ENCODE measurements at places on chromosomes 6 and 20. TPM values are rescaled to one million over a fixed set of nuclear protein-coding genes. Genes with fewer than 3 reads are reported as not detected.

The HLA-DRB1 gene
- not detected for polyA plus RNA-seq

DNA sequence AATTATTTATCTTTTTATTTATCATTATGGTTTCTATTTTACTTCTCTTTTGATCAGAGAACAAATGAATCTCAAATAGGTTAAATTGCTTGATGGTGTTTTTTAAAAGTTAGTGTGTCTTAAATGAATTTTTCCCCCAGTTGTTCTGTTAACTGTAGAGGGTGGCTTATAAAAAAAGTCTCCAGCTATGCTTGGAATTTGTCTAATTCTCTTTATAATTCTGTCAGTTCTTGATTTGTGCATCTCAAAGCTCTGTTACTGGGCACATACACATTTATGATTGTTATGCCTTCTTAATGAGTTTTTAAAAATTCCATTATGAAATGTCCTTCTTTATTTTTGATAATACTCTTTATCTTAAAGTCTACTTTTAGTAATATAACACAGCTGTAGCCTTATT, 58.0 kb downstream of the LIN28B start:
- DNase-seq = no peak

DNA sequence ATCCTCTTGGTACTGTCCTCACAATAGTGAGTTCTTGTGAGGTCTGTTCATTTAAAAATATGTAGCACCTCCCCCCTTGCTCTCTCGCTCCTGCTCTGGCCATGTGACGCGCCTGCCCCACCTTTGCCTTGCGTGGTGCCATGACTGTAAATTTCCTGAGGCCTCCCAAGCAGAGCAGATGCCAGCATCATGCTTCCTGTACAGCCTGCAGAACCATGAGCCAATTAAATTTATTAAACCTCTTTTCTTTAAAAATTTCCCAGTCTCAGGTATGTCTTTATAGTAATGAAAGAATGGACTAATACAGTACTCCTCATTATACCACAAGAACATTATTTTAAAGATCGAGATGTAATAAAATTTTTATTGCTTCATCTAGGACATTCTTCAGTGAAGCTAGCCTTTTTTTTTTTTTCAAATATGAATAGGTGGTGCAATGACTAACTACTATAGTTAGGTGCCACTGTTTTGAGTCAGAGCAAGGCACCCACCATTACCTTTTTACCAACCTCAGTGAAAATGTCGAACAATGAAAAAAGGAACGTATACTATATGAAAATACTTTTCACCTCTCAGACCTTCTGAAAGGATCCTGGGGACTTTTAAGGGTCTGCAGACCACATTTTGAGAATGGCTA, 191.1 kb upstream of the SGK1 start:
- no peak for DNase-seq

The BEND6 gene
- polyA plus RNA-seq = 1.4 TPM

DNA sequence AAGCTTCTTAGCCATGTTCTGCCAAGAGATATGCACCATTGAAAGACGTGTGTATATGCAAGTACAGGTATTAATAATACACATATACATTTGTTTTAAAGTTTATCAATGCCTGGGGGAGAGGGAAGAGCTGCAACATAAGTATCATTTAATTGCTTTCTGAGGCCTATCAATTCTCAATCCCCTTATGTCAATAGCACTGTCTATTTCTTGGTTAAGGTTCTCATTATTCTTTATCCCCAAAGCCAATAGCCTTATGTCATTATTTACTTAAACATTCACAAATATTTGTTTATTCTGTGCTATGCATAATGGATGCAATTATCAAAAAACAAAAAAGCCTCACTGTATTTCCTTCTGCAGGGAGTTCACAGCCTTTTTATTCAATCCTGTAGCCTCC, 350.3 kb upstream of the KCNQ5 start:
- no peak for DNase-seq

The MAPK13 gene
- 2.3 TPM for polyA plus RNA-seq

GRCh38 chr20:33351696-33352095, 49.6 kb downstream of the CDK5RAP1 start:
- DNase-seq = no peak

- DNase-seq = no peak
Observed at GRCh38 chr6:150741633-150742200, 123.8 kb upstream of the MTHFD1L start.

The CLPSL1 gene
- polyA plus RNA-seq = not detected

DNA sequence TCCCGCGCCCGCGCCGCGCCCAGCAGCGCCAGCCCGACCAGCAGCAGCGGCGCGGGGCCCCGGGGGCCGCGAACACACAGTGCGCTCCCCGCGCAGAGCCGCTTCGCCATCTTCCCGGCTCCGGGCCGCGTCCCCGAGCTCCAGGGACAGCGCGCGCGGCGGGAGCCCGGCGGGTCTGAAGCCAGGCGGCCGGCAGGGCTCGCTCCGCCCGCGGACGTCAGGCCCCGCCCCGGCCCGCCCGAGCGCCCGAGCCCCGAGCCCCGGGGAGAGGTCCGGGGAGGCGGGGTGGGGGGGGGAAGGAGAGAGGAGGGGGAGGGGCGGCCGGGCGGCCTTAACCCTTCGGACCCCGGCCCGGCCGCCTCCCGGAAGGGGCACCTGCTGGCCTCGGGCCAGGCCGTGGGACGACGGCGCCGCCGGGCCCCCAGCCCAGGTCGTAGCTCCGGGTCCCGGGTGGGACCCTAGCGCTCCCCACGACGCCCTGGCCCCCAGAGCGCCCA, at the start of gene LAMA5:
Gene LAMA5, minus strand, starts transcription at position 177 of the 497 bp plus-strand sequence. Its CDS starts 67 bp downstream, at position 110.
- peak; percentile 87 for DNase-seq

DNA sequence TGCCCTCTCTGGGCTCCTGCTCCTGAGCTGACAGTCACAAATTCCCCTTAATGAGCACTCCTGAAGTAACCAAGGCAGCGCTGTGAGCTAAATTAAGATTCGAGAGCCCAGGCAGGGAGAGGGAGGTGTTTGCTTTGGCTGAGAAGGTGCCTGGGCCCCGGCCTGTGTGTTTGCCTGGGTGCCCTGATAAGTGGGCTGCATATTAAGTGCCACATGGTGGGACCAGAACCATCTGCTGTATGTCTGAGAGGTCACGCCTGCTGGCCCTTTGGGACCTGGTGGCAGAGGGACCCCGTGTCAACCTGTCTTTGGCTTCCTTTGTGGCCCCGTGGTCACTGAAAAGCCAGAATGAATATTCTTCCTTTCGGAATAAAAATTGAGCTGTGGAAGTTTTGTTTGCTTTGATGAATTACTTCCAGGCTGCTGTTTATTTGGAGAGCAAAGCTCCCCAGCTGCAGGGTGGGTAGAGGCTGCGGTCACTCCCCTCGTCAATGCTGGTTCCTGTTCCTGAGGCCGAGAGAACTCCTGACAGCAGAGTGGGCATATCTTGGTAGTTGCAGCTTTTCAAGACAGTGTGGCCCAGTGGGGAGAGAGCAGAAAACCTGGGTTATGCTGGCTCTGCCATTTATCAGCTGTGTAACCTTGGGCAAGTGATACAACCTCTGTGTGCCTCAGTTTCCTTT, 17.5 kb upstream of the KCNK16 start:
- DNase-seq = no peak

DNA sequence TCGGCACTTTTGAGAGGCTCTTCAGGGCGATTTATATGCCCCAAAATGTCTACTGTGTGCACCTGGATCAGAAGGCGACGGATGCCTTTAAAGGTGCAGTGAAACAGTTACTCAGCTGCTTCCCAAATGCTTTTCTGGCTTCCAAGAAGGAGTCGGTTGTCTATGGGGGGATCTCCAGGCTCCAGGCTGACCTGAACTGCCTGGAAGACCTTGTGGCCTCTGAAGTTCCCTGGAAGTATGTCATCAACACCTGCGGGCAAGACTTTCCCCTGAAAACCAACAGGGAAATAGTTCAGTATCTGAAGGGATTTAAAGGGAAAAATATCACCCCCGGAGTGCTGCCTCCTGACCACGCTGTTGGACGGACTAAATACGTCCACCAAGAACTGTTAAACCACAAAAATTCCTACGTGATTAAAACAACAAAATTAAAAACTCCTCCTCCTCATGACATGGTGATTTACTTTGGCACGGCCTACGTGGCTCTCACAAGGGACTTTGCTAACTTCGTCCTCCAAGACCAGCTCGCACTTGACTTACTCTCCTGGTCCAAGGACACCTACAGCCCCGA, 8.2 kb downstream of the GCNT2 start:
- DNase-seq = no peak

The TRMT6 gene
- polyA plus RNA-seq = 16.9 TPM

The VSX1 gene
- not detected for polyA plus RNA-seq

- DNase-seq = no peak
Observed at GRCh38 chr6:132227904-132228303, 173.4 kb downstream of the MOXD1 start.

The TMEM30A gene
- 16.3 TPM for polyA plus RNA-seq

DNA sequence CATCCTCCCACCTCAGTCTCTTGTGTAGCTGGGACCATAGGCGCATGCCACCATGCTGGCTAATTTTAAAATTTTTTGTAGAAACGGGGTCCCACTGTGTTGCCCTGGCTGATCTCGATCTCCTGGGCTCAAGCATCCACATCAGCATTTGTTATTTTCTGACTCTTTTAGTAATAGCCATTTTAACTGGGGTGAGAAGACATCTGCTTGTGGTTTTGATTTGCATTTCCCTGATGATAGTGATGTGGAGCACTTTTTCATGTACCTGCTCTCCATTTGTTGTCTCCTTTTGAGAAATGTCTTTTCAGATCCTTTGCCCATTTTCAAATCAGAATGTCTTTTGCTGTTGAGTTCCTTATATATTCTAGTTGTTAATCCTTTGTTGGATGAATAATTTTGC, 22.2 kb upstream of the TULP4 start:
- DNase-seq = no peak

The SLC17A1 gene
- polyA plus RNA-seq = not detected

DNA sequence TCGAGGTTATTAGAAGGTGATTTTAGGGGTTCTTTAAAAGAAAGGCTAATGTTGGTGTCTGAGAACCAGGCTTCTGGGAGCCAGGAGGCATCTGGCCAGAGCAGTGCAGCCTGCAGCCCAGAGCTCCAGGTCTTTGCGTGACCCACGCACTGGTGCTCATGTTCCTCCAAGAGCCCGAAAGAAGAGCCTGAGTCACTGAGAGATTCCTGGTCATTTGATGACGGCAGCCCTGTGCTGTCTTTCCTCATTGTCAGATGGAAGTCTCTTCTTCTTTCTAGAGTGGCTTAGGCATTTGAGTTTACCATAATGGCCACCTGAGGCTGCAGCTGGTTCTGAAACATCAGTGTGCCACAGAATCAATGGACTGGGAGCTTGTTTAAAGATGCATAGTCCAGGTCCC, 46.4 kb downstream of the CD109 start:
- no peak for DNase-seq

DNA sequence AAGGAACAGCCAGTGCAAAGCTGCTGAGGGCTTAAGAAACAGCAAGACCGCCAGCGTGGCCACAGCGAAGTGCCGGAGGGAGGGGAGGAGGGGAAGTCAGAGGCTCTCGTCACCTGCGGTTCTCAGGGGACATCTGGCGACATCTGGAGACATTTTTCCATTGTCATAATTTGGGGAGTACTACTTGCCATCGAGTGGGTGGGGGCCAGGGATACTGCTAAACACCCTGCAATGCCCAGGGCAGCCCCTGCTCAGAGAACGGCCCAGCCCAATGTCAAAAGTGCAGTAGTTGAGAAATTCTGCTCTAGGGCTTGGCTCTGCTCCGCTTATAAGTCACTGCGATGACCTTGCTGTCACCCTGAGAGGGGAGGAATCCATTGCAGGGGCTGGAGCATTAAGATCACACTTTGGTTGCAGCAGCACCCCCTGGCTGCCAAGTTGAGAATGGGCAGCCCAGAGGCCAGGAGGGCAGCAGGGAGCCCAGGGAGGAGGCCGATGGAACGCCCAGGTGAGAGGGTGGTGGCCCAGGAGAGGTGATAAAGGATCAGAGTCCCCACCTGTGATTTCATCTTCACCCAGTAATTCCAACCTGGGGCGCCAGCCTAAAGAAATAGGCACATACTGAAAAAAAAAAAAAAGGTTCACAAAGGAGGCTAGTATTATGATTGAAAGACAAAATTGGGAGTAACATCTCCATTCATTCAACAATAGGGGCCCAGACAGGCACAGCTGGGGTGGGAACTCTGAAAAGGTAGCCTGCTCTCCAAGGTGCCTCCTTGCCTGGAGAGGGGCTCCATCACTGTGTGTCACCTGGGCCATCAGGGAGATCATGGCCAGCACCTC, 218.2 kb downstream of the BMP7 start:
- peak; percentile 74 for DNase-seq

DNA sequence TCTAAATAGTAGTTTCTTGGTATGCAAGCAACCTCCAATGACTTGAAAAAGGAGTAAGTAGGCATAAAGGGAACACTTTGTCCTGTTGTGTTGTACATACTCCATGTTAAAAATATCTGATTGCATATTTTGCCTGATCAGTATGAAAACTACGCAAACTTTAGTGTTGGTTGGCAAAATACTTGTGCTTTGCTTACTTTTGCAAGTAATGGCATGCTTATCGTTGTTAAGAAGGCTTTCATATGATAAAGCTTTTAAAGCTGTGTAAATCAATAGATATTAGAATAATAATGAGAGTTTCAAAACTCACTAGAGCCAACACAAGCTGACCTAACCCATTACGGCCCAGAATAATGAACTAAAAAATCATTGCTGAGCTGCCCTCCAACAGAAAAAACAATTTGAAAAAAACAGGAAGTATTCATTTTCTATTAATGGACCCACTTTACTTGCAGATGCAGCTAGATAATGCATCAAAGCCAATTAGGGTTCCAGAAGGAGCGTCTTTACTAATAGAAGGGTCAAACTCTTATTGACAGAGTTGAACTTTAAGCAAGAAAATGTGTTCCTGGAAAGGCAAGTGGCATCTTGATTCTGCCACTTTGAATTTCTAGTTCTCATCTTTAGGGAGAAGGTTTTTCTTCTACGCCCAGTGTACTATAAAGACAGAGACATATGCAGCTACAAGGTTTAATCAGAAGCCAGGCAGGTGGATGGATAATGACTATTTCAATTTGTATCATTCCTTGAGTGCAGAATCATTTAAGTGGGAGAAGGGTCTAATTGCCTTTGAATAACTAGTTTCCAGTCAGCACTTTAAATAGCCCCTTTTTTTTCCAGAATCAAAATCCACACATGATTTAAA, 82.2 kb downstream of the SNAP25 start:
- no peak for DNase-seq

- no peak for DNase-seq
Observed at GRCh38 chr6:143396497-143397226, 53.8 kb downstream of the ADAT2 start.

DNA sequence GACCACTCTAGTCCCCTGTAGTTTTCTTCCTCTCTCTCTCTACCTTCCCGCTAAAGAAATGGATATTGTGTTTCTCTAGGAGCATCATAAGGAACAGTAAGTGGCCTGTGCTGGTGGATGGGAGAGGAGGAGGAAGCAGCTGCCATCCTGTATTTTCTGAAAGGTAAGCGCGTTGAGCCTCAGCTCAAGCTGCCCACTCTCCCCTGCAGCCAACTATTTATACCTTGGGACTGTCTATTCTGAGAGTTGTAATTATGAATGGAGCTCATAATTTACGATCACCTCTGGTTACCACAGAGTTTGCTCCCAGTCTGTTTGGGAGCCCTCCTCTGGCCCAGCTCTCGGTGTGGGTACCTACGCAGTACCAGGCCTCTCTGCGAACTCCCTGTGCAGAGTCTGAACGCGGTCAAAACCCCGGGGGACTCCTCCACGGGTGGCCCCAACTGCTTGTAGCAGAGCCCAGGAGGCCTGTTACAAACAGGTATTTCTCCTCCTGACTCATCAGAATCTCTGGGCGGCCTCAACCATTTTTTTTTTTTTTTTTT, 285.4 kb downstream of the SMOC2 start:
- no peak for DNase-seq
